Activated CD4-positive, alpha-beta memory T cell treated with anti-CD3 and anti-CD28 coated beads, Interleukin-2, amount 10 ng/mL, durations not matched to agents 7 days and 5 days (primary cell): ENCODE measurements at places on chromosomes 1 and 21.

DNA sequence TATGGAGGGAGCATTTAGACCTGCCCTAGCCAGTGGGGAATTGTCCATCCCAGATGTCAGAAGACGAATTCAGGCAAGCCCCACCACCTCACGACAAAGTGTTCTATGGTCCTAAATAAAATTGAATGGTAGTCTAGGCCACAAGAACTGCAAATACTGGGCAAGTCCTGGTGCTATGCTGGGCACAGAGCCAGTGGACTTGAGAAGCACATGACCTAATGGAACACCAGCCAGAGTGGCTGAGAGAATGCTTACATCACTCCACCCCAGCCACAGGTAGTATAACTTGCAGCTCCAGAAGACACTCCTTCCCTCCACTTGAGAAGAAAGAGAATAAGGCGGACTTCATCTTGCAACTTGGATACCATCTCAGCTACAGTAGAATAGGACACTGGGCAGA, 567.3 kb upstream of the CXADR start:
- no peak for DNase-seq

- no peak for DNase-seq
Measured at GRCh38 chr1:31390071-31390470, 17.2 kb upstream of the FABP3 start.

DNA sequence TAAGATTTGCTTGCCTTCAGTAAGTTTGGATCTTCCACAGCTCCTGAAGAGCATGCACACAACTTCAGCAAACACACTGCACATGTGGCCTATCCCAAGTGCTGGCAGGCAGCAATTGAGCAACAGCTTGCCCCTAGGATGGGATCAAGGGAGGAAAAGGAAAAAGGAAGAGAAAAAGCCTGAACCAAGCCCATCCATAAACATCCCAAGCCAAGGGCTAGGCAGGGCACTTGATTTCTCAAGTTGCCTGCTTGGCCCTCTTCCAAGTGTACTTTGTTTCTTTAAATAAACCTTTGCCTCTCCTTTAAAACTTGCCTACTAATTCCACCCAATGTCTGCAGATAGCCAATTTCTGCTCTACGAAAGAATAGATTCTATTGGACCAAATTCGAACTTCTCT, 49.0 kb upstream of the OLFM3 start:
- no peak for DNase-seq

GRCh38 chr1:183914276-183914675, 109.4 kb downstream of the RGL1 start:
- no peak for DNase-seq

DNA sequence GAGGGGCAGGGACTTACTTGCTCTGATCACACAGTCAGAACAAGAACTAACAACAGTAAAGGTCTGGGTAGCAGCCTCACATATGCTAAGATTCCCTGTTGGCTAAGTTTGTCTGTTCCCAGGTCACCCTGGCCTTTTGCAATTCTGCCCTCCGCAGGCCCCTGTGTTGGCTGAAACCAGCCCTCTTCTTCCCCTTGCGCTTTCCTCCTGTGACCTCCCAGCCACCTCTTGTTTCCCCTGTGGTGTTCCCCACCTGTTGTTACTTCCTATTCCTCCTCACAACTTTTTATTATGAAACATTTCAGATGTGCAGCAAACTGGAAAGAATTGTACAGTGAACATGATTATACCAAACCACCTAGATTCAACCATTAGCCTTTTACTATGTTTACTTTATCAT, 23.4 kb downstream of the MAPKAPK2 start:
- no peak for DNase-seq

- no peak for DNase-seq
Measured at GRCh38 chr1:216596281-216596862, 126.9 kb downstream of the ESRRG start.

DNA sequence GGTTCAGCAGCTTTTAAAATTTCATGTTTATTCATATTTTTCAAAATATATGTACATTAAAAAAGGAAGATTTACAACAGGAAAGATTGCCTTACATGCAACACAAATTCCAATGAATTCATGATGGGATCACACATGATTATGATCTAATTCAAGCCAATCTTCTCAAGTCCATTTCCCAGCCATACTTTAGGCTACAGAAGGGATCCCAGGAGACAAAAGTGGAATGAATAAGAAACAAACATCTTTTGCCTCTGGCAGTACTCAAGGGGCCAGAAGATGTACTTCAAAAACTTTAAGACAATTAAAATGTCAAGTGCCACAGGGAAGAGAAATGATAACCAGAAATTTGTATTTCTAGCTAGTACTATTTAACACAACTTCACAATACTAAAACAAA, 10.2 kb upstream of the SH2D5 start:
- no peak for DNase-seq

- DNase-seq, result no peak
Measured at GRCh38 chr21:15986277-15986676, 256.5 kb downstream of the USP25 start.

- DNase-seq, result no peak
Measured at GRCh38 chr1:85228972-85229371, 28.2 kb upstream of the SYDE2 start.

DNA sequence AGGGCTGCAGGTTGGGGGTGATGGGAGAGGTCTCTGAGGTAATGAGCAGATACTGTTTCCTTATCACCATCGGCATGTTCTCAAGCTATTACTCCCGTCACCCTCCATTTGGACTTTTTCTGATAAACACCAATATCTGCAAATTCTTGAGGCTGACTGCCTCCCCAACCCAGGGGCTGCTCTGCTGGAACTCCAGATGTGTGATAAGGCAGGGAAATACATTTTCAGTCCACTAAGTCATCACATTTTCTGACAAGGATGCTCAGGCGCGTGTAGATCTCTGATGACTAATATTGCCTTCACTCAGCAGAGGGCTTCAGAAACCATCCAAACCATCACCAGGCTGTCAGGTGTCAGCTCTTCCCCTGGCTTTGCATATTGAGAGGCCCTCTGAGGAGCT, 215.0 kb upstream of the POU3F1 start:
- no peak for DNase-seq

GRCh38 chr21:45020629-45021427, 53.6 kb upstream of the ADARB1 start:
- DNase-seq, result no peak

GRCh38 chr1:94418664-94419655, 771 bp downstream of the ABCD3 start:
- DNase-seq, result no peak

DNA sequence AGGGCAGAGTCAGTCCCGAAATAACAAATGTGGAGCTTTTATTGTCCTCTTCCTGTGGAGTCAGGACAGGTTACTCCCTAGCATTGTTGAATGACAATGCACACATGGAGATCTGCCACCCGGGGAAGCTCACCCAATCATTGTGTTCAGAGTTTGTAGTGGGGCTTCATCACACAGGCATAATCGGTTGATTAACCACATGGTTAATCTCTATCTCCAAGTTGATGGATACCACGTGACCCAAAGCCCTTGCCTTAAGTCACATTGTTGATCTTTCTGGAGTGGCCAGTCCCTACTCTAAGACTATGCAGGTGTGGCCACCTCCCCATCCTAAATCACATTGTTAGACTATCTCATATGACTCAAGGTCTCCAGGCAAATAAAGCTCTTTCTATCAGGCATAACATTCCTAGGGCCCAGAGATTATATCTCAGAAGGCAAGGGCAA, 2.6 kb upstream of the C1orf141 start:
- DNase-seq, result no peak

DNA sequence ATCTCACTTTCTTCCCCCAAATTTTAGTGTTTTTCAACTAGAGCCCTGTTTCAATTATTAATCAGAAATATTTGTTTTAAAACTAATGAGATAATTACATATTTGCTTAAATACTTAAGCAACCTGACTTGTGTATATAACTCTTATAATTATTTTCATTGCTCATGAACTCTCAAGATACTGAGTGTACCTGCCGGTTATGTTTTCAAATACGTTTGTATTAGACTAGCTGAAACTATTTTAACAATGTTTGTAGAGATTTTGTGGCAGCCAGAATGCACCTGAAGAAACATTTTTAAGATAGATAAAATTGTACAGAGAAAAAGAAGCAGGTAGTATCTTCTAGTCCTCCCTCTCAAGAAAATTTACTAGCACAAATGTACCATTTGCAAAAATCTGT, 140.6 kb upstream of the CXADR start:
- DNase-seq, result no peak

- no peak for DNase-seq
Measured at GRCh38 chr21:45180246-45180599, 105.8 kb downstream of the ADARB1 start.

GRCh38 chr1:62194651-62195544, at the start of gene L1TD1:
L1TD1 (plus strand) TSS chr1:62194849; CDS start chr1:62206629, 11,780 bp downstream.
- no peak for DNase-seq

DNA sequence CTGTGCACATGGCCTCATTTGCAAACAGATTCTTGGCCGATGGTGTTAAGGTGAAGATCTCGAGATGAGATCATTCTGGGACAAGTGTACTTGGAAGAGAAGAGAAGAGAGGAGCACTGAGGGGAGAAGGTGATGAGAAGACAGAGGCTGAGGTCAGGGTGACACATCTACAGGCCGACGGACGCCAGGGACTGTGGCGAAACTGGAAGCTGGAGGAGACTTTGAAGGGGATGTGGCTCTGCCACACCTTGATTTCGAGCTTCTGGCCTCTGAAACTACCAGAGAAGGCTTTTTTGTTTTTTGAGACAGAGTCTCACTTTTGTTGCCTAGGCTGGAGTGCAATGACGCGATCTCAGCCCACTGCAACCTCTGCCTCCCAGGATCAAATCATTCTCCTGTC, 137.5 kb upstream of the TMEM51 start:
- no peak for DNase-seq

DNA sequence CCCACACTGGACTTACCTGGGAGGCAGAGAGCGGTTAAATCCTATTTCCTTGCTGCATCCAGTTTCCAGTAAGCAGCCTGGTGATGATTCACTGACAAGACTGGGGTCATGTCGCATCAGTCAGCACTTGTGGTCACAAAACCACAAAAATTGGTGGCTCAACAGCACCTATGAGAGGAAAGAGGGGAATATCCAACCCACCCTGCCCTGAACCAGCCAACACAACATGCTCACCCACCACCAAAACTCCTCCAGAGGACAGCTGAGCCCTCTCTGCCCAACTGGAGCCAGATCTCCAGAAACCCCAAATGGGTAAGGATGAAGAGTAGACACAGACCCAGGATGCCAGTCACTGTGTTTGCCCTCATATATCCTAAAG, 64.0 kb downstream of the CD46 start:
- peak; percentile 59 for DNase-seq

DNA sequence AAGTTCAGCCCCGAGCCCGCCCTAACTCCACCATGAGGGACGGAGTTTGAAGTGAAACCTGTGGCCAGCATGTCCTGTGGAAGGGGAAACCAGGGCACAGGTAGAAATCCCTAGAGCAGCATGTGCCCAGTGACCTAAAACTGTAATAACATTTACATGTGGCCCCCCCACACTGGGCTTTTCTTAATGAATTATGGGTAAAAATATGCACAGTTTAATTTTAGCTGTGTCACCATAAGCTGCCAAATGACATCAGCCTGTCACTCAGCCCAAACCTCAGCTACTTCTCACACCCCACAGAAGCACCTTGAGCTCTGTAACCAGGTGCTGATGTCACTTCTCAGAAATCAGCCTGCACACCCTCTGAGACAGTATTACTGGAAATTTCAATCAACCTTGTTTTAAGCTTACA, 50.0 kb upstream of the SLC19A1 start:
- DNase-seq, result peak; percentile 86

- peak; percentile 26 for DNase-seq
Measured at GRCh38 chr1:206471415-206471801, 1.1 kb downstream of the IKBKE start.

GRCh38 chr1:6491480-6491962, at the start of gene PLEKHG5:
PLEKHG5 (minus strand) TSS chr1:6491667; CDS start chr1:6477571, 14,096 bp downstream.
- no peak for DNase-seq

DNA sequence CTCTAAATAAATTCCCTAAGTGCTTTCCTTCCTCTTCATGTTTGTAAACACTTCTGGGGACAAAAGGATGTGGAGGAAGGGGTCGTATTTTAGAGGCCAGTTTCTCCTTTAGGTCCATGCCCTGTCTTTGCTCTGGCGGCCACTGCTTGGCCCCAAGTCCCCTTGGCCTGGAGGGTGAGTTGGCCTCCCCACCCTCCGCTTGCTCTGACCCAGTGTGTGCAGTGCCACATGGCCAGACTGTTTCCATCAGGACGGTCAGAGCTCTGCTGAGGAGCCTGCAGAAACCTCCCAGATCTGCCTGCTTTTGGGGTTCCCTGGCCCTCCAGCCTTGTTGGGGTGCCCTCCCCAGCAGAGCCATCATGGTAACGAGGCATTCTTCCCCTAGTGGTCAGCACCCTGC, 127.8 kb downstream of the CAMTA1 start:
- DNase-seq, result no peak

DNA sequence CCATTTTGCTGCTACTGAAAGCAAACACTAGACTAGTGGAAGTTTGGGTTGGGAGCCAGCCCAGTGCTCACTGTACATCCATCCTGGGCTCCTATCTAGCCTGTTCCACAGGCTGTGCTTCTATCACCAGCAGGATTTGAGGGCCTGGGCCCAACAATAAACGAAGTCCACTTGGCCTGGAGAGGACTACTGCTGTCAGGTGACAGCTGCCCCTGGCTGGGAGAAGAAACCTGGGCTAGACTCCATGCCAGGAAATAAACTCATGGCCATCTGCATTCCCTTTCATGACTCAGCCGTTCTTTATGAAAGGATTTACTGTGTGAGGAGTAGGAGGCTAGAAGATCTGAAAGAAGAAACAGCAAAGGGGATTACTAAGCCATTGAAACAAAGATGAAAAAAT, 35.5 kb downstream of the COLGALT2 start:
- no peak for DNase-seq
